ENCODE measurements at places on chromosomes 1 and 21. TPM values are rescaled to one million over a fixed set of nuclear protein-coding genes. Genes with fewer than 3 reads are reported as not detected.

DNA sequence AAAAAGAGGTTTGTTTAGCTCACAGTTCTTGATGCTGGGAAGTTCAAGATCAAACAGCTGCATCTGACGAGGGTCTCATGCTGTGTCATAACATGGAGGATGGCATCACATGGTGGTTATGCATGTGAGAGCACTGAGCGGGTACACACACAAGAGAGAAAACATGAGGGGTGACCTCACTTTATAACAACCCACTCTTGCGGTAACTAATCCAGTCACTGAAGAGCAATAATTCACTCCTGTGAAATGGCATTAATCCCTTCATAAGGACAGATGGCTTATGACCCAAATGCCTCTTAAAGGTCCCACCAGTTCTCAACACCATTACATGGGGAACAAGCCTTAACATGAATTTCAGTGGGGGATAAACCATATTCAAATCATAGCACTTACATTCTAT lies 23.2 kb upstream of the CHIT1 start:
- DNase-seq, result no peak

- DNase-seq, result peak; percentile 62
These were observed 81.1 kb downstream of the PGM1 start for GRCh38 chr1:63674238-63674864.

DNA sequence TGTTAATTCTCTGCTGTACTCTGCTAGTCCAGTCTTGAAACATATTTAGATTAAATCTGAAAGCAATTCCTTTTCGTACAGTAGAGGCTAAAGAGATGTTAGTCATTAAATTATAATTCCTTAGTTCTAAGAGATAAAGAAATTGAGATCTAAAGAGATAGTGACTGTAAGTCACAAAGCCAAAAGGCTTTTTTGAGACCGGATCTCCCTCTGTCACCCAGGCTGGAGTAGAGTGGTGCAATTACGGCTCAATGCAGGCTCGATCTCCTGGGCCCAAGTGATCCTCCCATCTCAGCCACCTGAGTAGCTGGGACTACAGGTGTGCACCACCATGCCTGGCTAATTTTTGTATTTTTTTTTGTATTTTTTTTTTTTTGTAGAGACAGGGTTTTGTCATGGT lies 64.7 kb downstream of the TPR start:
- DNase-seq, result no peak

DNA sequence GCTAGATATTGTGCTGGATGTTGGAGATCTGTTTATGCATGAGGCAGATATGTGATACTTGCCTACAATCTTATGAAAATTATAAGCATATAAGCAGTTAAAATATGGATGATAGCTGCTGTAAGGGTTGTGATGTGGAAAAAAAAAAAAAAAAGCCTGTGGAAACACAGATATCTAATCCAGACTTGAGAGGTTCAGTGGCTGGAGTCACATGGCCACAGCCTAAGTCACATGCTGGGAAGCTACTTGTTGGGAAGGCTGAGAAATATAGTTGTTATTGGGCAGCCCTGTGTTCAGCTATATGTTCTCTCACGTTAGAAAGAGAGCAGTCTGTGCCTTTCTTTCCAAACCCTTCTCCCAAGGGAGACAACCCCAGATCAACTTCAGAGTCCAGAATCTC lies 15.1 kb downstream of the RAVER2 start:
- DNase-seq, result no peak

The SLC2A5 gene
- 0.18 TPM for polyA plus RNA-seq

The BACE2 gene
- polyA plus RNA-seq, result 4.8 TPM

Measured in liver (tissue), 10 donors.